ENCODE measurements at places on chromosomes 3 and 15. TPM values are rescaled to one million over a fixed set of nuclear protein-coding genes. Genes with fewer than 3 reads are reported as not detected.

Gene AAGAB
- total RNA-seq, result 15.7 TPM

Gene CYP11A1
- 0.55 TPM for total RNA-seq

Gene MESP1
- 8.4 TPM for total RNA-seq

DNA sequence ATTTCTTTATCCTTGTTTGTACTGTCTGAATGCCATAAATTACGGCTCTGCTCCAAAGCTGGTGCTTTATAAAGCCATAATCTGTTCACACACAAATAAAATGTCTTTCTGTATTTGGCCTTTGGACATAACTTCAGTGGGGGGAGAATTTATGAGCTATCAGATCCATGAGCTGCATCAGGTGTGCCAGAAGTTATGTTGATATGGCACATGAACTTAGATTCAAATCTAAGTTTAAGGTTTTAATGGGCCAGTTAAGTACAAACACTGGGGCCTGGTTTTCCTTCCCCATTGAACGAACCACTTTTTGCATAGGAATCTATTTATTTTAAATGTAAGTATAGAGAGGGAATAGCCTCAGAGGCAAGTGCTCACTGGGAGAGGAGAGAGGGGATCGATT lies 239.9 kb downstream of the NFKBIZ start:
- DNase-seq, result no peak

DNA sequence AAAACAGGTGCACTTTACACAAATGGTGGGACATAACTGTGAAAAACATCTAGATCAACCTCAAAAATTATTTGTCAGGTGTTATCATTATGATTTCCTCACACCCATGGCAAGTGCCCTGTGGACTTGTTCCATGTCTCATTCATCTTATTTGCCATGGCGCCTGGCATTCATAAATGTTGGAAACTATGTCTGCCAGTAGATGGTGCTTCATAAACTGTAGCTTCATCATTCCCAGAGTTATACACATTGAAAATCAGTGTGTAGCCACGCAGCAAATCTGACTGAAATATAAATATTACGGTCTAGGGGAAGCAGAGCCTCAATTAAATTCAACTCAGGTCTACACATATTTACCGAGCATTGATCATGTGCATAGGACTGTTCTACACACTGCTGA lies 90.7 kb downstream of the IMPG2 start:
- DNase-seq, result no peak

Measured in left ventricle myocardium superior (tissue), 1 donor.